ENCODE measurements at places on chromosomes 3 and 15.

GRCh38 chr15:66923438-66923881, 141.9 kb upstream of the SMAD3 start:
- DNase-seq, result no peak

DNA sequence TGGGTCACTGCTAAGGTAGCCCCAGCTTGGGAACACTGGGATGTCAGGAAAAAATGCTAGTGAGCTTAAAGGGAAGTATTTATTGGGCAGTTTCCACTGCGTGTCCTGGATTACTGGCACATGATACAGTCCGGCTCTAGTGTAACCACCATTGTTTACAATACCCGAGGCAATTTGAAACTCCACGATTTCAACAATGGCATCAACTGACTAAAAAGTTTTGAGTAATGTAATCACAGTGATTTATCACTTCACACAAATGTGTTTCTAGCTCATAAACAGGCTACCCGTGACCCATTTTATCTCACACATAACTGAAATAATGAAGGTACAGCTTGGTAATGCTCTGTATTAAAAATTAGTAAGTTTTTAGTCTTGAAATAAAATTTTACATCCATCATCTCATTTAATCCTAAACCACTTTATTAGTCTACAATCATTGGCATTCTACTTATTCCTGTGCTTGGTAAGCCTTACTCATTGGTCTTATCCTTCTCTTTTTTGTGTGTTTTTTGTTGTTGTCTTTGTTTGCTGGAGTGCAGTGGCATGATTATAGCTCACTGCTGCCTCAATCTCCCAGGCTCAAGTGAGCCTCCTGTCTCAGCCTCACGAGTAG, 7.6 kb downstream of the ZMAT3 start:
- no peak for DNase-seq

GRCh38 chr3:195099951-195100785, 170.8 kb downstream of the XXYLT1 start:
- DNase-seq, result no peak

DNA sequence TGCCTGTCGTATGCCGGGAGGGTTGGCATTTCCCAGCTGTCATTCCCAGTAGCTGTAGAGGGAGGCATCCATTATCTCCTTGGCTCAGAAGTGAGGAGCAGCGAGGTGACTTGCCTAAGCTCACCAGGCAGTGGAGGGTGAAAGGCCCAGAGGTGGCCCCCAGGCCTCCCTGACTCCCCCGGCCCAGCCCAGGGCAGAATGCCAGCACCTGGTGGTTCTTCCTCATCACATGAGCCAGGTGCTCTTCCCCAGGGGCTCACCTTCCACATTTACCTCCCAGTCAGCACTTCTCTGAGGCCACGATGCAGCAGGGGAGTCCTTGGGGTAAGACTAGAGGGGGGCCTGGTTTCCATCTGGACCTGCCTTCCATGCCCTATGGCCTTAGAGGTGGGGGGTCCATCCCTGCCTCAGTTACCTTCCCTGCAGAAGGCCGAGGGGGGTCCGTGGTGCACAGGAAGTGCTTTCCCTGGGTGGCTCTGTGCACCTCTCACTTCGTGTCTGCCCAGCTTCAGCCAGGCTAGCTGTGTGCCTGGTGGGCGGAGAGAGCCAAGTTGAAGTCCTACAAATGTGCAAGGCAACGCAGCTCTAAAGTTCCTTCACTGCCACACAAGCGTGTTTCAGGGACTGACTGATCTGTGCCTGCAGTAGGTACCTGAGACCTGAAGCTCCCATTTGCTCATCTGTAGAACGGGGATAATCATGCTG, 70.3 kb upstream of the PLXNA1 start:
- DNase-seq, result no peak

DNA sequence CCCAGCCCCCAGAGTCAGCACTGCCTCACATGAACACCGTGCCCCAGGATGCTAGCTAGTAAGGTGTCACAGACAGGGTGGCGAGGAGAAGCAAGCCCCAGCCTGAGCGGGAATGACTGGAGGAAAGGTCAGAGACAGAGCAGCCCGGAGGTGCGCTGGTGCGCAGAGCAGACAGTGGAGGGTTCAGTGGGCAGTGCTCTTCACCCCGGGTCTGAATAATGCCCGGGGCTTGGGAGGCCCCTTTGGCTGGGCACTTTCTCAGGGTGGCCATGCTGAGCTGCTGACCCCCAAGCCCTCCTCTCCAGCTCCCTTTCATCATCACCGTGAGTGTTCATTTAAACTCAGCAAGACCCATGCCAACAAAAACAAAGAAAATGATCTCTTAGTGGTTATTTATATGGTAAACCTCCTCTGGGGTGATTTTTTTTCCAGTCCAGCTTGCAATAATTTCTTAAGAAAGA, 110.8 kb downstream of the VGLL4 start:
- no peak for DNase-seq

DNA sequence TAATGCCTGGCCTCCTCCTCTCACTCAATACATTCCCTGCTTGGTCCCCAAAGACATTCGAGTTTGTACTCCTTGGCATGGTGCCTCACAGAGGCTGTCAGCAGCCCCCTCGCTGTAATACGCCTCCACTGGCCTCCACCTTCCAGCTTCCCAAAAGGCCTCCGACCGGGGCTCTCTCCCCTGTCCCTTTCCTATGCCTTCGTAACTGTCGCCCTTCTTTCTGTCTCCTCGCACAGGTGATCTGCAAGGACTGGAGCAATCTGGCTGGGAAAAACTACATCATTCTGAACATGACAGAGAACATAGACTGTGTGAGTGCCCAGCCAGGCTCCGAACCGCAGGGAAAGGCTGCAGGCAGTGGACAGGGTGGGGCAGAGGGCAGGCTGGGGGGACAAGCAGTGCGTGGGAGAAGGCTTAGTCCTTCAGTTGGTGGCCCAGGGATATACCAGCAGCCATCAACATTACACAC, 10.7 kb upstream of the ABTB1 start:
- DNase-seq, result no peak

DNA sequence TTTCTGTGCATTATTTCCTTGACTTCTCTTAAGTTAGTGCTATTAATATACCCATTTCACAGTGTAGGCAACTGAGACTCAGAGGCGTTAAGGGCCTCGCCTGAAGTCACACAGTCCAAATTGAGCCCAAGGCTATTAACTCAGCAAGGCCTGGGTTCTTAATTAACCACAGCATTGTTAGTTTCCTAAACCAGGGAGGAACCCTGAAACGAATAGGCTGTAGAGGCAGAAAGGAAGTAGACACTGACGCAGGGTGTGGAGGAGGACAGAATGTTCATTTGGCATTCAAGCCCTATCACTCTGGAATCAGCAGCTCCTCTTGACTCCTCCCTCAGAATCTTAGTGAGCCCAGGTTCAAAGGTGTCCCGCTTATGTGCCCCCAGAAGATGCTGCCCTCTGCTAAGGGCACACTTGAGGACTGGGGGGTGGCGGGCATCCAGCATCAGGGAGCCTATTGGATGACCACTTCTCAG, 13.9 kb downstream of the ARHGEF3 start:
- no peak for DNase-seq

DNA sequence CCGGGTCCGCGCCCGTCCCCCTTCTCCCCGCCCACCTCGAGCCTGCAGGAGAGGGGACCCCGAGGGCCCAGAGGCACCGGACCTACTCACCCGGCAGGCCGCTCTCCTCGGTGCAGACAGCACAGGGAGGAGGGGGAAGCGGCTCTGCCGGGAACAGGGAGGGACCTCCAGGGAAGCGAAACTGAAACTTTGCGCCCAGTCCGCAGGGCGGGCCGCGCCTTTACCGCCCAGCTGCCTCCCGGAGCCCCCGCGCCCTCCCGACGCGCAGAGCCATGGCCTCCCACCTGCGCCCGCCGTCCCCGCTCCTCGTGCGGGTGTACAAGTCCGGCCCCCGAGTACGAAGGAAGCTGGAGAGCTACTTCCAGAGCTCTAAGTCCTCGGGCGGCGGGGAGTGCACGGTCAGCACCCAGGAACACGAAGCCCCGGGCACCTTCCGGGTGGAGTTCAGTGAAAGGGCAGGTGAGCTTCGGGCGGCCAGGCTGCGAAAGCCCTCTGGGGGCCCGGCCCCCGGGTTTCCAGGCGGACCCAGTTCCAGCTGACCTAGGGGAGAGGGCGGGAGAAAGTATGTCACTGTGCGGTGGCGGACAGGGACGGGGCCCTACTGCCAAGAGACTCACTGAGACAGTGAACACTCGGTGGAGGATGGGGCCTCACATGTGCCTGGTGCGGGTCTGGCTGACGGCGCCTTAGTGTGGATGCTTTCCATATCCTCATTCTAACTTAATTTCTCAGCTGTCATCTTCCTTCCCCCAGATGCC, at the start of the genes DTX3L and PARP9:
DTX3L (plus strand) TSS at position 184 of the 758 bp plus-strand sequence; CDS start at position 273, 89 bp downstream.
PARP9 (minus strand) TSS at position 146 of the 758 bp plus-strand sequence. CDS start 4,680 bp downstream, outside the sequence.
- DNase-seq, result peak; percentile 50

- no peak for DNase-seq
Observed at GRCh38 chr15:66483131-66483566, 14.4 kb downstream of the SNAPC5 start.

GRCh38 chr15:45401665-45402161, 23.4 kb upstream of the GATM start:
- no peak for DNase-seq

GRCh38 chr3:49007771-49008528, 759 bp downstream of the WDR6 start:
- peak; percentile 69 for DNase-seq

GRCh38 chr3:30756218-30756617, 138.2 kb downstream of the GADL1 start:
- DNase-seq, result no peak

DNA sequence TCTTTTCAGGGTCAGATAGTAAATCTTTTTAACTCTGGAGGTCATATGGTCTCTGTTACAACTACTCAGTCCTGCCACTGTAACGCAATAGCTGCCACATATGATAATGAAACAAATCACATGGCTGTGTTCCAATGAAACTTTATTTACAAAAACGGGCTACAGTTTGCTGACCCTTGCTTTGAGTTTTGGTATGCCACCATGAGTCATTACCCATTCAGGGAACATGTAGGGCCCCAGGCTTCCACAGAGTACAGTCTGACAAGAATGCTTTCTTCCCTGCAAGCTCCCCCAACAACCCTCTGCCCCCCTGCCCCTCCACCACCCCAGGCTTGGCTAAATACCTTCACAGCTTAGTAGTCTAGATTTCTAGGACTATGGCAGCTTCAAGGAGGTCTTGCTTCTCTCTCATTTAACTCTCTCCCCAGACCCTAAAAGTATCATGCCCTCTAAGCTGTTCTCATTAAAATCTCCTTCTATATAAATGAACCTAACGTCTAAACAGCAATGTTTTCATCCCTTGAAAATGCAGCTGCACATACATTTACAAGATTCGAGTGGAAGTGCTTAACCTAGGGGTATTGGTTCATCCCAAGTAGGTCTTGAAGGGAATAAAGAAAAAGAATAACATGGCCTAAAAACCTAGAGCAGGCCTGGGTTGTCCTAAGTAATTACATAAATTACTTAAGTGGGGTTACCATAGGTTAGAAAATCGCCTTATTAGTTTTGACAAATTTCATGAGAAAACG, 117.8 kb upstream of the PRICKLE2 start:
- DNase-seq, result no peak

GRCh38 chr15:69914040-69914439, 183.7 kb downstream of the TLE3 start:
- DNase-seq, result no peak
